ENCODE measurements at places on chromosomes 12 and 14.

GRCh38 chr14:104144911-104145825 is 6.8 kb downstream of the KIF26A start:
- DNase-seq, result no peak

DNA sequence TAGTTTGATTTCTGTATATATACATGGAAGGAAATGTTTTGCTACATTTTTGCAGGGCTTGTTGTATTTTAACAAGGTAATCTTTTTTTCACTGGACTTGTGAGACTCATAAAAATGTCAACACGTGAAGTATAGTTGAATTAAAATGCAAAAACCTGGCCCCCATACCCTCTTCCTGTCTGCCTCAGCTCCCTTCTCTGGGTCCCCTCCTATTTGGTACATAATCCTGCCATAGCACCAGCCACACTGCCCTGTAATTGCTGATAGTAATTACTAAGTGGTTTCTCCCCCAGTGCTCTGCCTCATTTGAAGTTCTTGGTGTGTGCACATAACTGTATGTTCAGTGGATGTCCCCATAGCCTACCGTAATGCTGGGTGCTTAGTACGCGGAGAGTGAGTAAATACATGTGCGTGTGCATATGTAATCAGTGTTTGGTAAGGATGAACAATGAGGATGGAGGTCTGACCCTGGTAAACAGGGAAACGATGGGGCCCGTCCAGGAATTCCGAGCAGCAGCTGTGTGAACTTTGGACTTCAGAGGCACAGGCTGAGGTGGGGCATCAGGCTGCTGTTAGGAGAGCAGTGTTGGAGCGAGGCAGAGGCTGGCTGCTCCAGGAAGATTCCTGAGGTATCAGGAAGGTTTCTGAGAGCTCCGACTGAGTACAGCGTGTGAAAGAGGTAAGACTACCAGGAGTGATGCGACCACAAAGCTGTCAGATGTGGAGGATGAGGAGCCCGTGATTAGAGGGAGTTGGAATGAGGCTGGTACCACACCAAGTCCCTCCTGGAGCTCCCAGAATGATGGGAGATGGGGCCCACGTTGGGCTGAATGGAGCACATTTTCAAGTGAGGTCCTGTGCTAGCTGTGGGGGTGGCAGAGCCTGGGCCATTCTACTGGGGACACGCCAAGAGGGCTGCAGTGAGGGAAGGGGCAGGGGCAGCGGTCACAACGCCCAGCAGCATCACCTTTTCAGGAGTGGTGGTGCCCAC is 106.8 kb downstream of the PELI2 start:
- DNase-seq, result no peak

- DNase-seq, result no peak
These were observed 136.5 kb upstream of the CRY1 start for GRCh38 chr12:107229827-107230226.

- no peak for DNase-seq
These were observed 34.8 kb downstream of the DEGS2 start for GRCh38 chr14:100124551-100125088.

- no peak for DNase-seq
These were observed 82.0 kb upstream of the EEA1 start for GRCh38 chr12:93011100-93011499.

DNA sequence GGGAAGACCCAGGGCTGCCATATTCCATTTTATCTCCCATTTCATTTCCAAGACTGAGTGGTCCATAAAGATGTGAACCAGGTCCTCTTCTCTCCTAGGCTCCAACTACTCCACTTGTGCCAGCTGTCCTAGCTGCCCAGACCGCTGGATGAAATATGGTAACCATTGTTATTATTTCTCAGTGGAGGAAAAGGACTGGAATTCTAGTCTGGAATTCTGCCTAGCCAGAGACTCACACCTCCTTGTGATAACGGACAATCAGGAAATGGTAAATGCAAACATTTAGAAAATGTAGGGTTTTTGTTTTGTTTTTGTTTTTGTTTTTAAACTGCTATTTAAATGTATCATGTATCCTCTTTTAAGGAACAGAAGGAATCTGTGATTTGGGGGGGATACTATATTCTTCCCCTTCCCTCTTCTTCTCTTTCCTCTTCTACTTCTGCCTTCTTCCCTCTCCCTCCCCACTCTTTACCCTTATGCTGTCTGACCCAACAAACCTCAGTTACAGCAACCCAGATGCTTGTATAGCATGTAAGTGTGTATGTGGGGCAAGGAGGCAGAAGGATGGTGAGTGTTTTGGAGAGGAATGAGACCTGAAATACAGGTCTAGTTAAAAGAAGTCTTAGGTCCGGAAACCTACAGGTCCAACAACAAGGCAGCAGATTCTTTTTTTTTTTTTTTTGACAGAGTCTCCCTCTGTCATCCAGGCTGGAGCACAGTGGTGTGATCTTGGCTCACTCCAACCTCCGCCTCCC is 5.9 kb downstream of the KLRG1 start:
- DNase-seq, result no peak

DNA sequence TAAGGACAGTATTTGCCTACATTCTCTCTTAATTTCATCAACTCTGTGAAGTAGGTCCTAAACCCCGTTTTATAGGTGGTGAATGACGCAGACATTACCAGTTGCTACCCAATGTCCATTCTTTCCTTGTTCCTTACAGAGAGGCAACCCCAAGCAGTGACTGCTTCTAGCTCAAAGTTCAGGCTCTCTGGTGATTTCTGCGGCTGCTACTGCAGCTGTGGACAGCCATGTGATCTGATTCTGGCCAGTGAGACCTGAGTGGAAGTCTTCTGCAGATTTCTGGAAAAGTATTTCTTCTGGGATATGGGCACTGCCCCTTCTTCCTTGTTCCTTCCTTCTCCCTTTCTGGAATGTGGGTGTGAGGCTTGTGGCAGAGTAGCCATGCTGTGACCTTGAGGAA is 82.9 kb downstream of the ARF6 start:
- DNase-seq, result no peak

GRCh38 chr14:68932231-68932630 is 46.9 kb downstream of the ACTN1 start:
- no peak for DNase-seq

- DNase-seq, result peak; percentile 27
These were observed 19.3 kb upstream of the SERPINA6 start for GRCh38 chr14:94342334-94342934.

DNA sequence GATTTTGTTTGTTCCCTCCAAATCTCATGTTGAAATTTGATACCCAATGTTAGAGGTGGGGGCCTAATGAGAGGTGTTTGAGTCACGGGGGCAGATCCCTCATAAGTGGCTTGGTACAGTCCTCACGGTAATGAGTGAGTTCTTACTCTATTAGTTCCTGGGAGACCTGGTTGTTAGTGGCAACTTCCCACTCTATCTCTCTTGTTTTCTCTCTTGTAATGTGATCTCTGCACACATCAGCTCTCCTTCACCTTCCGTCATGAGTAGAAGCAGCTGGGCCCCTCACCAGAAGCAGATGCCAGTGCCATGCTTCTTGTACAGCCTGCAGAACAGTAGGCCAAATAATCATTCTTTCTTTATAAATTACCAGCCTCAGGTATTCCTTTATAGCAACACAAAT is 29.6 kb upstream of the KCNK10 start:
- DNase-seq, result no peak
